ENCODE measurements at places on chromosomes 5 and 9. TPM values are rescaled to one million over a fixed set of nuclear protein-coding genes. Genes with fewer than 3 reads are reported as not detected.

GRCh38 chr5:143741421-143741820, 70.5 kb upstream of the HMHB1 start:
- H3K27ac ChIP-seq = no peak overlapping the region
- no peaks in the 10 kb centered on the region for H3K4me1 ChIP-seq
- H3K27me3 ChIP-seq = no peaks in the 10 kb centered on the region

GRCh38 chr5:23494558-23494957, 12.9 kb upstream of the PRDM9 start:
- no peaks in the 10 kb centered on the region for H3K27me3 ChIP-seq
- H3K4me1 ChIP-seq = no peaks in the 10 kb centered on the region
- DNase-seq = no peak

- H3K27ac ChIP-seq = no peak overlapping the region
- H3K4me1 ChIP-seq = no peaks in the 10 kb centered on the region
- H3K4me3 ChIP-seq = no peak overlapping the region
- DNase-seq = no peak
- H3K36me3 ChIP-seq = no peaks in the 10 kb centered on the region
- no peaks in the 10 kb centered on the region for H3K27me3 ChIP-seq
These were observed 241.9 kb upstream of the TLE4 start for GRCh38 chr9:79329861-79330260.

- H3K36me3 ChIP-seq = no peaks in the 10 kb centered on the region
- no peaks in the 10 kb centered on the region for H3K27me3 ChIP-seq
- no peak overlapping the region for H3K4me3 ChIP-seq
- no peak overlapping the region for H3K27ac ChIP-seq
- DNase-seq = no peak
These were observed 192.3 kb downstream of the PALM2AKAP2 start for GRCh38 chr9:109972026-109972882.

DNA sequence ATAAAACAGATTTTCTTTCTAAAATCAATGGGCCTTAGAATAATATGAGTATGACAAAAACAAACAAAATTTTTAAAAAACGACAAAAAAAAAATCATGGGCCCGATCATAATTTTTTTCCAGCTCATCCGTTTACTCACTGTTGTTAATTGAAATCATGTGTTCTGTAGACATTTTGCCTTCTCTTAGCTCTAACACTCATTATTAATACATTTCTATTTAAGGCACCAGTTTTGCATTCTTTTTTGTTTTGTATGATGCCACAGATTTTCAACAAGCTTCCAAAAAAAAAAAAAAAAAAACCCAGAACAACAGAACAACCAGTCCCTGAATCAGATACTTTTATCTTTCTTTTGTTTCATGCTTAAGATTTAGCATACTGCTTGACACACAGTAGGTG, 86.4 kb downstream of the PRLR start:
- H3K36me3 ChIP-seq = no peaks in the 10 kb centered on the region
- no peaks in the 10 kb centered on the region for H3K4me1 ChIP-seq
- H3K27ac ChIP-seq = no peak overlapping the region
- H3K4me3 ChIP-seq = no peak overlapping the region

- no peaks in the 10 kb centered on the region for H3K36me3 ChIP-seq
- H3K27me3 ChIP-seq = peaks cover 79% of the 10 kb centered on the region
- no peak overlapping the region for H3K4me3 ChIP-seq
- no peak for DNase-seq
- H3K27ac ChIP-seq = no peak overlapping the region
These were observed 8.9 kb upstream of the FOXB2 start for GRCh38 chr9:77010527-77010926.

GRCh38 chr9:121656941-121657470, 5.6 kb downstream of the DAB2IP start:
- no peak for DNase-seq
- H3K4me3 ChIP-seq = no peak overlapping the region
- H3K27ac ChIP-seq = no peak overlapping the region
- H3K4me1 ChIP-seq = peaks cover 27% of the 10 kb centered on the region

- DNase-seq = no peak
- H3K4me1 ChIP-seq = no peaks in the 10 kb centered on the region
- no peaks in the 10 kb centered on the region for H3K36me3 ChIP-seq
- no peaks in the 10 kb centered on the region for H3K27me3 ChIP-seq
- no peak overlapping the region for H3K4me3 ChIP-seq
These were observed 176.9 kb upstream of the SLC12A2 start for GRCh38 chr5:127906562-127907204.

- no peaks in the 10 kb centered on the region for H3K4me1 ChIP-seq
- H3K27ac ChIP-seq = no peak overlapping the region
- DNase-seq = no peak
These were observed 33.8 kb upstream of the ACO1 start for GRCh38 chr9:32350682-32351081.

GRCh38 chr5:37740331-37741066, 99.3 kb downstream of the GDNF start:
- no peaks in the 10 kb centered on the region for H3K4me1 ChIP-seq
- H3K4me3 ChIP-seq = no peak overlapping the region
- H3K27ac ChIP-seq = no peak overlapping the region
- no peaks in the 10 kb centered on the region for H3K27me3 ChIP-seq

DNA sequence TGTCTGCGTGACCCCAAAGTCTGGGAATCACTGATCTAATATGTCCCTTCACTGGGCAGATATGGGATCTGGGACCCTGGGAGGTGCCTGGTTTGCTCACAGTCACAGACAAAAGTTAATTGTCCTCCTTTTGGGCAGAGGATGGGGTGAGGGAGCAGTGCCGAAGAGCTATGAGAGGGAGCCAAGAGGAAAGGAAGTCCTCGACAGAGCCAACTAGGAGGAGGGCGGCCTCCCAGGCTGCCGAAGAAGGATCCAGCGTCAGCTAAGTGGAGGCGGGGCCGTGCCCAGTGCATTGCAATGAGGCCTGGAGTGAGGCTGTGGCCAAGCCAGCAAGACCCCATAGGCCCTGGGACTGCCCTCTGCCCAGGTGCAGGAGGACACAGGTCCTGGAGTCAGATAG, 11.4 kb downstream of the AIF1L start:
- H3K36me3 ChIP-seq = no peaks in the 10 kb centered on the region
- no peaks in the 10 kb centered on the region for H3K27me3 ChIP-seq
- no peak overlapping the region for H3K4me3 ChIP-seq

DNA sequence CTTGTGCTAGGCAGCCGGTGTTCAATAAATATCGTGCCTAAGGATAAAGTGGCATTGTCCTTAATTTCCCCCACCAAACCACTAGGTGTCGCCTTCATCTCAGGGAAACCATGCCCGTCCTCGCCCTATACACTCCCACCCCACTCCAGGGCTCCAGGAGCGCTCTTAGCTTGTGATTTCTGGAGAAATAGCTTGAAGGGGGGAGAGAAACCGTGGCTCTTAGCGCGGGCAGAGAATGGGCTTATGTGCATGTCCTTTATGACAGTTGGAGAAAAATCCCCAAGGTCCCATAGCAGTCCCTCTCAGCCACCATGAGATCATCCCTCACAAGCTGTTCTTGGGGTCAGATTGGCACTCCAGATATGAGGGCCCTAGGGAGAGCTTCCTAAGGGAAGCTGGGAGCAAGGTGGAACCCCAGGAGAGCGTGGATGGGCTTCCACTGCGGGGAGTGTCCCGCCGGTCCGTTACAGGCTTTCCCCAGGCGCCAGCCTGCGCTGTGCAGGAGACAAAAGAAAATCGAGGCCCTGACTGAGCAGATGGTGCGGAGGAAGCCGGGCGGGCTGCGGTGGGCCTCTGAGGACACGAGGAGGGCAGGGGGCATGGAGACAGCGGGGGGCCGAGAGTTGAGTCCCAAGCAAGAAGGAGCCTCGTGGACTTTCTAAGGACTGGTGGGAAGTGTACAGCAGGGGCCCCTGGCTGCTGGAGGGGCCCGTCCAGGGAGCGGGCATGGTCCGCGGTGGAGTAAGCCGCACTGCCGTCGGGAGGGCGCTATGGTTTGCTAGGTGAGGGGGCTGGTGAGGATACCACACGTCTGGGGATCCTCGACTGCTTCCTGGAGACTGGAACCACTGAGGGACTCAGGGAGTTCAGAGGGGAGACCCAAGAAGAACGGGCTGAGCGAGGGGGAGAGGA, 750 bp upstream of the NPR2 start:
- peak overlapping the region; percentile 51 for H3K27ac ChIP-seq
- no peaks in the 10 kb centered on the region for H3K27me3 ChIP-seq
- peak overlapping the region; percentile 50 for H3K4me3 ChIP-seq
- no peak for DNase-seq
- H3K36me3 ChIP-seq = no peaks in the 10 kb centered on the region

- H3K4me3 ChIP-seq = no peak overlapping the region
- no peak overlapping the region for H3K27ac ChIP-seq
- H3K4me1 ChIP-seq = no peaks in the 10 kb centered on the region
These were observed 627.1 kb upstream of the WWC1 start for GRCh38 chr5:167664222-167664804.

GRCh38 chr5:170372971-170373370, 16.2 kb downstream of the KCNMB1 start:
- no peak for DNase-seq
- H3K4me3 ChIP-seq = no peak overlapping the region
- H3K27ac ChIP-seq = no peak overlapping the region
- H3K27me3 ChIP-seq = no peaks in the 10 kb centered on the region

- no peak overlapping the region for H3K4me3 ChIP-seq
- no peaks in the 10 kb centered on the region for H3K4me1 ChIP-seq
- no peak for DNase-seq
- no peaks in the 10 kb centered on the region for H3K27me3 ChIP-seq
These were observed 370.8 kb downstream of the TLE1 start for GRCh38 chr9:81318571-81318970.

- DNase-seq = no peak
- peaks cover 10% of the 10 kb centered on the region for H3K4me1 ChIP-seq
- H3K36me3 ChIP-seq = no peaks in the 10 kb centered on the region
- no peak overlapping the region for H3K4me3 ChIP-seq
- H3K27me3 ChIP-seq = no peaks in the 10 kb centered on the region
These were observed 7.4 kb upstream of the DCTN4 start for GRCh38 chr5:150766251-150766650.

DNA sequence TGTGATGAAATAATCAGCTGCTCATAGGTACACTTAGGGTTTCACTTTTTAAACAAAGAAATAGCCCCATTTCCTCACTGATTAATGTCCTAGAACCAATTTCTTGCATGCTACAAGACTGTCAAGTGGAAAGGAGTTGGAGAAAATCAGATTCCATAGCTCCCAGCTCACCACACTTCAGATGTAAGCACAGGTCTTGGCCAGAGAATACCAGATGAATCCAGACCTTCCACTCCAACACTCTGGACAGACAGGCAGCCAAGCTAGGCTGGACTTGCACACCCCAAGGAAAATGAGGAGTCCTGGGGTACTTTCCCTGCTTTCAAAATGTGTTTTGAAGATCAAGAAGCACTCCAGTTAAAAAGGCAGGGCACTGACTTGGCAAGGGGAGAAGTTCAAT, 68.5 kb downstream of the KLHL3 start:
- H3K4me3 ChIP-seq = no peak overlapping the region
- no peaks in the 10 kb centered on the region for H3K36me3 ChIP-seq
- H3K27ac ChIP-seq = no peak overlapping the region
- no peaks in the 10 kb centered on the region for H3K27me3 ChIP-seq
- H3K4me1 ChIP-seq = peaks cover 14% of the 10 kb centered on the region
- DNase-seq = no peak

GRCh38 chr5:171968531-171968930, 37.9 kb downstream of the FBXW11 start:
- no peaks in the 10 kb centered on the region for H3K27me3 ChIP-seq
- no peak overlapping the region for H3K27ac ChIP-seq
- H3K4me1 ChIP-seq = peaks cover 12% of the 10 kb centered on the region
- DNase-seq = no peak
- H3K4me3 ChIP-seq = no peak overlapping the region

DNA sequence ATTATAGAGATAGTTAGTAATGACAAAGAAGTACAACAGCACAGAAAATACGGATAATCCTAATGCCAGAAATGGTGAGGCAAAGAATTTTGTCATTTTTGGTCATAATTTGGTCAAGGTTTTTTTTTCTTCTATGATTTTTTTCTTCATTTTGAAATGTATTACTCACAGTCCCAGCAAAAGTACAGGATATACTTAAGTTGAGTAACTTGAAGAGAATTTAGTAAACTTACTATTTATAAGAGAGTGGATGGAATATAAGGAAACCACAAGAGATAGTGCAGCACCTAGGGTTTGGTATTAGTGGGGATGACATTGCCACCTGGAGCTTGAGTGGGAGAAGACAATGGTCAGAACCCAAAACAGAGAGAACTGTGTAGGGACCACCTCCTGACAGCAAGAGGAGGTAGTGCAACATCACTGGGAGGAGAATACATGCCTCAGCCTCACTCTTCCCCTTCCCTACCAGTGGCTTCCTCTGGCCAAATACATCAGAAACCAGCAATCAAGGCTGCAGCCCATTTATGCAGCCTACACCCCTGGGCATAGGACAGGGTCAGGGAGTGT, 434.5 kb upstream of the TRPC7 start:
- no peaks in the 10 kb centered on the region for H3K36me3 ChIP-seq
- H3K27me3 ChIP-seq = no peaks in the 10 kb centered on the region
- H3K27ac ChIP-seq = no peak overlapping the region
- no peak overlapping the region for H3K4me3 ChIP-seq
- DNase-seq = no peak

DNA sequence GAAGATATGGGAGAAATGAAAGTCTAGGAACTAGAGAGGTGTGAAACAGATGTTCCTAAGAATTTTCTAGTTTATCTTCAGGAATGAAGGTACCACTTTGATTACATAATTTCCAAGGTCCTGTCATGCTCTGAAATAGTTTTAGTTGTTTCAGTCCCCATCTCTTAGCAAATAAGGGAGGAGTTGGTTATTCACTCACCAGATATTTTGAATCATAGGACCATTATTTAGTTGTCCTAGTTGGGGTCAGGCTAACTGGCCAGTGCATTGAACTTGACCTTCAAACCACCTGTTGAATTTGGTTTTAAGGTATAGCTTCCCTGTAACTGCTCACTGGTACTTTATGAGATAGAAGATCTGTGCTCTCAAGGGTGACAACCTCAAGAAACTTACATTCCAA, 53.9 kb upstream of the TNFAIP8 start:
- no peak overlapping the region for H3K27ac ChIP-seq
- H3K4me1 ChIP-seq = peaks cover 26% of the 10 kb centered on the region
- no peak overlapping the region for H3K4me3 ChIP-seq
- DNase-seq = no peak
- no peaks in the 10 kb centered on the region for H3K36me3 ChIP-seq

DNA sequence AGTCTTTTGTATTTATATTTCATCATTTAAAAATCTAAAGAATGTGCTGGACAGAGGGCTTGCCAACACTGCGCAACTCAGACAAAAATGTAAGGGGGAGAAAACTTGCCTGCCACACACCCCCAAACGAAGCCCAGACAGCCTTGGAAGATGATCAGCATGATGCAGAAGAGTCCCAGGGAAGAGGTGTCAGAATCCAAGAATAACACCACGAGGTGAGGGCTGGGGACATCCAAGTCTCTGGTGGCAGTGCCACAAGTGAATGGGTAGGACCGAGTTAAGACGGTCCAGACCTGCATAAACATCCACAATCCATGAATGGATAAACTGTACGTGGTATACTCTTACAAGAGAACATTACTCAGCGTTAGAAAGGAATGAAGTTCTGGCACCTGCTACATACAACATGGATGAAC, 10.4 kb downstream of the EPB41L4B start:
- no peaks in the 10 kb centered on the region for H3K36me3 ChIP-seq
- no peaks in the 10 kb centered on the region for H3K27me3 ChIP-seq
- no peak for DNase-seq
- no peak overlapping the region for H3K4me3 ChIP-seq

The SLC6A19 gene
- total RNA-seq = not detected

The FOXD4L4 gene
- total RNA-seq = 0.23 TPM

The RNF180 gene
- 14.0 TPM for total RNA-seq

The BNC2 gene
- 18.1 TPM for total RNA-seq

The DNAJA1 gene
- total RNA-seq = 125 TPM

The ANKRD31 gene
- total RNA-seq = 0.14 TPM

The PRUNE2 gene
- 7.4 TPM for total RNA-seq

The FST gene
- 4.2 TPM for total RNA-seq

The EQTN gene
- total RNA-seq = not detected

The FPGS gene
- total RNA-seq = 68.9 TPM

The CEMIP2 gene
- total RNA-seq = 219 TPM

Data from upper lobe of right lung (tissue), 1 donor.